ENCODE measurements at places on chromosomes 3 and 15.

GRCh38 chr3:121809249-121809648 lies 25.6 kb downstream of the IQCB1 start:
- no peak for DNase-seq

- no peak for DNase-seq
These were observed 34.6 kb downstream of the BTD start for GRCh38 chr3:15636028-15636709.

GRCh38 chr3:32743934-32744333 lies 58.9 kb downstream of the CNOT10 start:
- no peak for DNase-seq

- no peak for DNase-seq
These were observed 31.1 kb downstream of the TSPAN3 start for GRCh38 chr15:77039848-77040247.

DNA sequence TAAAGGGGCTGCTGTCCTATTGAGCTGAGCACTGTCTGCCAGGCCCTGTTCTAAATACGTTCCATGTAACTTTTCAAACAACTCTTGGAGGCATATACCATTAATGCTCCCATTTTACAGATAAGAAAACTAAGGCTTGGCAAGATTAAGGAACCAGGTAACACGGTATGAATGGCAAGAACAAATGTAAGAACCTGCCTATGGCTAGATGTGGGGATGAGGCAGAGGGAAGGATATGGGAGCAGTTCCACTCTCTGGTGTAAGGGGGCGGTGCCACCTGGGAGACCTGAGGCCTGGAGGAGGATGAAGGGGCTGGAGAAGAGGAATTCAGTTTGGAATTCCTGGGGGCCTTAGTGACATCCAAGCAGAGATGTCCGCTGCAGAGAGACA lies 3.8 kb upstream of the LMAN1L start:
- DNase-seq = no peak

- no peak for DNase-seq
These were observed 129.1 kb downstream of the WNT7A start for GRCh38 chr3:13750731-13751130.

DNA sequence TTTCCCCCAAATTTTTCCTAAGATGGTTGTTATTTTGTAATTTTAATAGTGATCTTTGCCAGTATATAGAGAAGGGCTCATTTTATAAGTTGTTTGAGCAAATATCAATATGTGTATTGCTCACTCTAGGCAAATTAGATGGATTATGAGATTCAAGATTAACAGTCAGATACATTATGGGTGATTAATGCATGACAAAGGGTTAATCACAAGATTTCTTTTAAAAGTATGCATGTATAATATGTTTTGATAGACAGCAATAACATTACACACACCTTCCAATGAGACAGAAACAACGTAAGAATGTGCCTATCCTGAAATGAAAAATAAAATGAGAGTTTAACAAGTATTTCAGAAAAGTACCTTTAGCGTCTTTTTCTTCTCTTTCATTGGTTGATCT lies 547.6 kb upstream of the AGTR1 start:
- no peak for DNase-seq

GRCh38 chr3:31252216-31253185 lies 280.2 kb upstream of the STT3B start:
- no peak for DNase-seq

GRCh38 chr15:72953306-72953705 lies 99.0 kb upstream of the NEO1 start:
- DNase-seq = no peak

Data from CMK (cell line).